Eye (tissue), 1 donor: ENCODE measurements at places on chromosomes 4 and X.

- no peak for DNase-seq
Observed at GRCh38 chr4:142164767-142165500, 528.6 kb downstream of the IL15 start.

DNA sequence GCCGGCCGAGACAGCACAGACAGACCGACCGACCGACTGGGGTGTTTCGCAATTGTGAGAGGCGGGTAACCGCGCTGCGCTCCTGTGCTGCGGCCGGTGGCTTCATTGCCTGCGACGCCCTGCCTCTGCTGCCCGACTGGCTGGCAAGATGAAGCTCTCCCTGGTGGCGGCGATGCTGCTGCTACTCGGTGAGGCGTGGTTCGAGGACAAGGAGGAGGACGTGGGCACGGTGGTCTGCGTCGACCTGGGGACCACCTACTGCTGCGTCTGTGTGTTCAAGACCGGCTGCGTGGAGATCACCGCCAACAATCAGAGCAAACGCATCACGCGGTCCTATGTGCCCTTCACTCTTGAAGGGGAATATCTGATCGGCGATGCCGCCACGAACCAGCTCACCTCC lies 565.7 kb upstream of the SMIM31 start:
- no peak for DNase-seq

DNA sequence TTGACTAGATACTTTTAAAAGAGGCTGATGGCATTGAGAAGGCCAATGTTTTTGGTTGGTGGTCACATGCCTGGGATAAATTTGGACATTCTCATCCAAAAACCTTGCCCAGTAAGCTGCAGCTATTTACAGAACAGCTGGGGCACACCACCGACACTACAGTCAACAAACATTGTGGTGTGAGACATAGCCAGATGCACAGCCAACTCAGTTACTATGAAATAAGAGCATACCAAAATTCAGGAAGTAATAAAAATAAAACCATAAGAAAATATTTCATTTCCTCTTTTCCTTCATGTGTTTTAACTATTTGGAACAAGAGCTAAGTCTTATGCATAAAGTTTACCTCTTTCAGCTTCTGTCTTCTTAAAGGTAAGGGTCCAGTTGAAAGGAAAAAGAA lies 8.8 kb downstream of the PPM1K start:
- DNase-seq = no peak

- no peak for DNase-seq
Observed at GRCh38 chr4:26275281-26275680, 45.5 kb upstream of the RBPJ start.

DNA sequence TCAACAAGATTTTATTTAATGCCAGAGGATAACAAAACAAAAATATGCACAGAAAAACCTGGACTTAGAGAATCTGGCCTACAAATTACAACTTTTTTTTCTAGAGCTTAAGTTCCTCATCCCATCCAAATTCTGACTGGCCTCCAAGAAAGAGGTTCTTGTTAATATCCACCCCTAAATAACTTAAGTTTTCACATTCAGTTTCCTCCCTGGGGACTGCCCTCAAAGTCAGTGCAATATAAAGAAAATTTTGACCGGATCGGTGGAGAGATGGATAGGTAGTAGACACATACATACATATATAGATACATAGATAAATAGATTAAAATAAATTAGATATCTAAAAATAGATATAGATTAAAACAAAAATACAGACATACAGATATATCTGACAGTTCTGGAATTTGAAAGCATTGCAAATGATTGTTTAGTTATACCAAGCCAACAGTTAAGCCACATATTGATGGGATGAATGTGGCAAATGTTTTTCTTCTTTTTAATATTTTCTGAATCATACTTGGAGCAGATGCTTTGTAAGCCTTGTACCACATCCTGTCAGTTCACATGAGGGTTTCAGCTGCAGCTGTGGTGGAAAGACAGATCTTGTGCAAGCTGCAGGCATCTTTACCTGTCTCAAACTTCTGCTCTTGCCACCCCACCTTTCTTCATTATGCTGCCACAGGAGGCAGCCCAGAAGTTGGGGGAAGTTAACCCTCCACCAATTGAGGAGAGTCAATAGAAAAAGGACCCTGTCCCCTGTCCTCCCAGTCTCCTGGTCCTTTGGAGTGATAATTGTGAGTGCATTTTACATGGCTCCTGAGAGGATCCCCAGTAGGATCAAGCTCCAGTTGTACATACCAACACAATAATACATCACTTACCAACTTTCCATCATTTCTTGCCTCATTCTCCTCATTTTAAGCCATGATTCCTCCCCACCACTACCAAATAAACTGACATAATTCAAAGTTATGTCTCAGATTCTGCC lies 58.5 kb upstream of the PRDM8 start:
- DNase-seq = no peak

- peak; percentile 84 for DNase-seq
Observed at GRCh38 chr4:165207016-165207430, 338 bp upstream of the KLHL2 start.

DNA sequence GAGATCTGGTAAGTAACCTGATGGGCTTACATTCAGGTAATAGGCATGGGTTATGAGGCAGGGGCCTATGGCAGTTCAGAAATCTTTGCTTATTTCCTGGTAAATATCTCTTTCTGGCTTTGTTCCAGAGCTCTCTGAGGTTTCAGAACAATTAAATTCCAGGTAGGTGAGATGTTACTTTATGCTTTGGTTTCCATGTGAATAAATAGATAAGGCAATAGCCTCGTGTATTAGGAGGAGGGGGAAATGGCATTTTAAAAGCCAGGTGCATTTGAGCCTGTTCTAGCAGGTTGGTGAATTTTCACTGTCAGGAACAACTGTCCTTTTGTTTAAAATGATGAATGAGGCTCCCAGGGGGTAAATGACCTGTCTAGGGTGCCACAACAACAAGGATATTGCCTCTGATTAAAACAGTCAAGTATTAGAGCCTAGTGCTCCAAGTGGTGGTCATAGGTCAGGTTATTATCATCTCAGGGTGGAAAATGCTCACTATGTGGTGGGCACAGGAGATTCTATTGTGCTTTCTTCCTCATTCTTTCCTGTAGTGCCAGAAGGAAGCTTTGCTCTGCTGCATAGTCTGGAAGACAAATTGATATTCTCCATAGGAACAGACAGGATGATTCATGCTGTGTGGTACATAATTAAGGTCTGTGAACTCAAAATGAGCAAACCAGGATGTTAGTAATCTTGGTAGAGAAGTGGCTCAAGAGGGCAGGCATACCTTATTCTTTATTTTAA lies 296.2 kb downstream of the INPP4B start:
- DNase-seq = no peak

DNA sequence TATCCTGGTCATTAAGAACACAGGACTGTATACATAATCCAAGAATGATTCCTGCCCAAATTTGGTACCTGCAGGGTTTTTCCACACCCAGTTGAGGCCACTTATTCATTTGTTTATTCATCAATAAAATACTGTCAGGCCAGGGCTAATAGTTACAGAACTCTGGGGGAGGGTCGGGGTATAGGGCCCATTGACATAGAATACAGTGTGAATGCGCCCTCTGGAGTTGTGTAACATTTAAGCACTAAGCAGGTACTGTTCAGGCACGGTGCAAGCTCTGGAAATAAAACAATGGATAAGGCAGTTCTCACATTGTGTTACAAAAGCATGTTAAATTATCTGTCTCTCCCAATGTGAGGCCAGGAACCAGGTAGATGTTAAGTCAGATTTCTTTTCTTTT lies 30.8 kb upstream of the LRBA start:
- DNase-seq = no peak

DNA sequence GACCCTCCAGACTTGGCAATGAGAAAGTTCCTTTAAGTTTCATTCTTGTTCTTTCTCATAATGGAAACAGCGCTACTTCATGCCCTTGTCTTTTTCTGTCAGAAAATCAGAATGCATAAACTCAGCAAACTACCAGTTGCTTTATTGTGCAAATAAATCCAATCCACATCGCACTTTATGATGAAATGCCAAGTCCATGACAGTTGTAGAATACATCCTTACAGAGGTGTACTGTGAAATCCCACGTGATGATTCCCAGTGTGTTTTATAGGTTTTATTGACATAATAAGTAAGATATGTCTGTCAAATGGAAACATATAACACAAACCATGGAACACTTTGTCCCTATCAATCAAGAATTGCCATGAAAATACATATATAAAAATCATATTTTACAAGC lies 295.0 kb downstream of the PCDH7 start:
- DNase-seq = no peak

- no peak for DNase-seq
Observed at GRCh38 chr4:7275490-7276154, 83.3 kb downstream of the SORCS2 start.

DNA sequence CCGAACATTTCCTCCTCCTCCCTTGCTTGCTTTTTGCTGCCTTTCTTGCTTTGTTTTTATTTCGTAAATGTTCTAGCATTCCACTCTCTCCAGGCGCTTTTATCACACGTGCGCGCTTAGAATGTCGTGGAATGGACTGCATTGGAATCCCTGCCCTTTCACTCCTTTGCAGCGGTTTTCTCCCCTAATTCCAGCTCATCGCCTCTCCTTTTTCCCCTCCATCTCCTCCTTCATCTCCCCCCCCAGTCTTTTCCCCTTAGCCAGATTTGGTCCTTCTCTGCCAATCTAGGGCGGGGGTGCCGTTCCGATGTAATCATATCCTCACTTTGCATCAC lies 579 bp downstream of the OGT start:
- peak; percentile 54 for DNase-seq

GRCh38 chrX:40090961-40091360 lies 6.8 kb downstream of the BCOR start:
- DNase-seq = no peak

- no peak for DNase-seq
Observed at GRCh38 chr4:76995776-76996175, 46.2 kb downstream of the SEPTIN11 start.

- no peak for DNase-seq
Observed at GRCh38 chr4:128163177-128164117, 102.3 kb downstream of the LARP1B start.

GRCh38 chr4:87947381-87948160 lies 27.9 kb upstream of the SPP1 start:
- DNase-seq = no peak

DNA sequence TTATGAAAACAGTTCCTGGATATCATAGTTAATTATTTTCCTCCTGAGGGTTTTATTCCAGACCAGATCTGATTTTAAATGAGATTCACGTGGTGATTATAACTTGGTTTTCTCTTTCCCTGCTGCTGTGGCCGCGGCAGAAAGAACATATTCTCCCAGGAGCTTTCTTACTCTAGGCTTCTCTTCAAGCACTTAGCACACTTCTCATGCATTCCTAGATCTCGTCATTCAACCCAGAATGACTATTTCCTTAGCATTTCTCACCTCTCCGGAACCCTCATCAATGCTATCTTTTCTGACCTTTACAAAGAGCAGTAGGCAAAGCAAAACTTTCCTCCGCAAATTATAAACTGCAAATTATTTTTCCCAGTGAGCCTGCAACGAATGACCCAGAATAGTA lies 122.9 kb downstream of the GPAT3 start:
- peak; percentile 32 for DNase-seq

DNA sequence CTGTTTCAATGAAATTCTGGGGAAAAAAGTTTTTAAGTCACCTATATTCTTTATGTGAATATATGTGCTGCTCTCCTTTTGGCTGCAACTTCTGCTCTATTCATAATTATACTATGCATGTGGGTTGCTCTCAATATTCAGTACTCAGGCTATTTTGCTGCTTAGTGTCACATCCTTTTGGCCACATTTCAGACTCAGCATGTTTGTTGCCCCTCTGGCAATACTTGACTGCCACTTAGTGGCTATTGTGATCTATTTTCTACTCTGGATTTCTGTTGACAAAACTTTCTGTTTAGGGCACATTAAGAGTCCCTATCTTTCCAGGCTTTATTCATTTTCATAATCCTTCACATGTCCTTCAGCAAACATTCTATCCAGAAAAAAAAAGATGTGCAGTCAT lies 15.8 kb upstream of the CT45A1 start:
- DNase-seq = no peak

DNA sequence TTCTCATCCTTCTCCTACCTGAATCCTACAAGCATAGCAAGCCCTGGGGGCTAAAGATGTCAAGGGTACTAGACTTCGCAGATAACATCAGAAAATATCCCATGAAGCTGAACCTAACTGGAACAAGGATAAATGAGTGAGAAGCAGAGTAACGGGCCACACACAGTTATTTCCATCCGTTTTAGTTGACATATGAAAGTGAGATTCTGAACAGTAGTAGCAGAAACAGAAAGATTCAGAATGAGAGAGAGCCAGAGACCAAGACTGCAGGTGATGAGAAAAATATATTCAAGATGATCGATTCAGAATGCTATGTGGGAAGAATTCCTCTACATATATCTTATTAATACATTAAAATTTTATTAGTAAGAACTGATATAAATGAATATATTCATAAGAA lies 165.1 kb downstream of the TSPAN5 start:
- no peak for DNase-seq

DNA sequence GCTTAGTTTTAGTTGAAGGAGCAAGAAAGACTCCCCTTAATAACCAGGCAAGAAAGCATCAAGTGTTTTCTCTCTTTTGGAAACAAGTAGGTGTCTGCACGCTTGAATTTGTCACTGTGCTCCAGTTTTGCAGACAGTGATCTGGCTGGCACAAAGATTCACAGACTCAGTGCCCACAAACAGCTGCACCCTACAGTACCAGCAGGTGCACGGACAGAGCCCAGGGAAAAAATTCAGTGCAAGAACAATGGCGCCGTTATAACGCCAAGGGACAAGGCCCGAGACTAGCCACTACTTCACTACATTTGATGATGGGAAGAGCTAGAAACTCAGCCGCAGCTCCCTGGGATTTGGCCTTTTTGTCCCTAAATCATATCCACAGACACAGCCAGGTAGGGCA lies 56.0 kb downstream of the ZNF827 start:
- no peak for DNase-seq

- no peak for DNase-seq
Observed at GRCh38 chrX:132118358-132118757, 9.5 kb downstream of the FRMD7 start.

DNA sequence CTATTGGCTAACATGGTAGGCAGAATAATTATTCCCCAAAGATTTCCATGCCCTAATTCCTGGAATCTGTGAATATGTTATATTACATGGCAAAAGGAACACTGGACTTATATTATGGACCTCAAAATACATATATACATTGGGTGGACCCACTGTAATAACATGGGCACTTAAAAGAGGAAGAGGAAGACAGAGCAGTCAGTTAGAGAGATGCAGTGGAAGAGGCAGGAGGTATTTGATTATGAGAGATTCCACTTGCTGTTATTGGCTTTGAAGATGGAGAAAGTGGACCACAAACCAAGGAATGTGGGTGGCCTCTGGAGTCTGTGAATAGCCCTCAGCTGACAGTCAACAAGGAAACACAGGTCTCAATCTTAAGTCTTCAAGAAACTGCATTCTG lies 14.0 kb upstream of the ART3 start:
- no peak for DNase-seq

- DNase-seq = no peak
Observed at GRCh38 chrX:38879631-38880220, 78.5 kb downstream of the MID1IP1 start.

- peak; percentile 78 for DNase-seq
Observed at GRCh38 chr4:26330186-26330787, 9.5 kb downstream of the RBPJ start.
